Activated CD8-positive, alpha-beta T cell treated with anti-CD3 and anti-CD28 coated beads for 36 hours (primary cell): ENCODE measurements at places on chromosomes 12 and 14.

GRCh38 chr12:42725809-42726208 lies 136.3 kb upstream of the PRICKLE1 start:
- no peak for DNase-seq

DNA sequence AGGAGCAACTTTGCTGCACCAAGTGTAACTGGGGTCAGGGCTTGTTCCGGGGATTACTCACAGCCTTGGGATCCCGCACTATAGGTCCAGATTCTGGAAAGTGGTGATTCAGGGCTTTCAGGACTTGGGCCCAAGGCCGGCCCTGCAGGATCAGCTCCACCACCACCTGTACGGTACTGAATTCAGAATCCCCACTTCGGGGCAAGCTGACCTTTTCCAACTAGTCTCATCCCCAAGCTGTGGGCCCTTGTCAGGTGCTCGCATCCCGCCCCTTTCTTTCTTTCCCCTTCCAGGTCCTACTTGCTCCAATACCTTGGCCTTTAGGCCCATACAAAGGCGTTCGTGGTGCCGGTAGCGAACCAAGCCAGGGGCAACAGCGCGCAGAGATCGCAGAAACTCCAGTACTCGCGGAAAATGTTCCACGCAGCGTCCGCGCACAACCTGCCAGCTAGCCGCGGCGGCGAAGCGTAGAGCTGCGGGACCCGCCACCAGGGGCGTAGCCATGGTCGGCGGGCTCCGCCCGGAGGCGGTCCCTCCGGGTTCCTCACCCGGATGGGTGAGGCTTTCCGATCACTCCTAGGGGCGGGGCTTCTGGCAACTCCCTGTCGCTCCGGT lies 487 bp downstream of the TINF2 start:
- DNase-seq, result peak; percentile 93

DNA sequence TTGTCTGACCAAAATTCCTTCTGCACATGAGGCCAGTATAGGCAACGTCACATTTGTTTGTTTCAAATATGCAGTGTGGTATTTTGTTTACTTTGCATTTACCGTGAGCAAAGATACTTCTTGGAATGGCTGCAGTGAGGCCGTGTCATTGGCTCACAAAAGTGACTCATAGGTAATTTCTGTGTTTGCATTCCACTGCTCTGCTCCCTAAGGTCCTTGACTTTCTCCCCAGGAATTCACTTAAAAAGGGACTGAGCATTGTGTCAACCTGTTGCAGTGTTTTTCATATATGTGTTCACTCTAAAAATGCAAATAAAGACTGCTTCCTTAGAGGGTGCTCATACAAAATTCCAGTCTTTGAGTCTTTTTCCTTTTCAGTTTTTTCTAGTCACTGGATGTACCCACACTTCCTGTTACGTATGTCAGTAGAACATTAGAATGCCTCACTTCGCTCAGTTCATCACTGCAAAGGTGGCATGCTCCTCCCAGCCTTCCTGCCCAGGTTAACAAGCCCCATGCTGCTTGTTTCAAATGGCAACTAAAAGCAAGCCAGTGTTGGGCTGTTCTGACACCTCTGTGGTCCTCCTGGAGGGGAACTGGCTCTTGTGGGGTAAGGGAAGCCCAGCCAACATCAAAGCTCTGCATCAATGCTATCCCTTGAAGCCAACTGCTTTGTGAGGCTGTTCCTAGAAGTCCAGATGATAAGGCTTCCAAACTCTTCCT lies 9.1 kb downstream of the C12orf76 start:
- DNase-seq, result peak; percentile 49

DNA sequence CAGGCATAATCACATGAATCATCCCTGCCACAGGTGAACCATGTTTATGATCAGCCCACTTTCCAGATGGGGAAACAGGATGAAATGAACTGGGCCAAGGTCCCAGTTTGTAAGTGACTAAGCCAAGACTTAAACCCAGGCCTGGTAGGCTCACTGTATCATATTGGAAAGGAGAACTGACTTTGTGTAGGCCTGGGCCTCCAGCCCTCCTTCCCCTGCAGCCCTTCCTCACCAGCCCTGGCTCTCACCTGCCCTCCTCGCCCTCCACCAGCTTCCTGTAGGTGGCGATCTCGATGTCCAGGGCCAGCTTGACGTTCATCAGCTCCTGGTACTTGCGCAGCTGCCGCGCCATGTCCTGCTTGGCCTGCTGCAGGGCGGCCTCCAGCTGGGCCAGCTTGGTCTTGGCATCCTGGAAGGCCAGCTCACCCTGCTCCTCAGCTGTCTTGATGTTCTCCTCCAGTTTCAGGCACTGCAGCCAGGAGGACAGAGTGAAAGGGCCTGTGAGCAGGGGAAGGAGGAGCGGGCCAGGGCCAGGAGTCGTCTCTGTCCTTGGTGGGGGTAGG lies 19.8 kb downstream of the KRT80 start:
- DNase-seq, result peak; percentile 52

DNA sequence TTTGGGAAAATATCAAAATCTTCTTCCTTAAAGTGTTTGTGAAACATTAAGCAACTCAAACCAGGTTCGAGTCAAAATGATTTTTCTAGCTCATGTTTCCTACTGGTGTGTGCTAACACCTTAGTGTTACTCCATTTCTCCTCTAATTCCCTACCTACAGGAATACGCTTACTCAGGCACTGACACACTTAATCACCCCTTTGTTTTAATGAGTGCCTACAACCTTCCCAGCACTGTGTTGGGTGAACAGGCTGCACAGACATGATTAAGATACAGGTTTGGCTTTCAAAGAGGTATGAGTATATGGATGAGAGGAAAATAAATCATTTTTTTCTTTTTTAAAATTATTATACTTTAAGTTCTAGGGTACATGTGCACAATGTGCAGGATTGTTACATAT lies 15.6 kb upstream of the PZP start:
- no peak for DNase-seq

DNA sequence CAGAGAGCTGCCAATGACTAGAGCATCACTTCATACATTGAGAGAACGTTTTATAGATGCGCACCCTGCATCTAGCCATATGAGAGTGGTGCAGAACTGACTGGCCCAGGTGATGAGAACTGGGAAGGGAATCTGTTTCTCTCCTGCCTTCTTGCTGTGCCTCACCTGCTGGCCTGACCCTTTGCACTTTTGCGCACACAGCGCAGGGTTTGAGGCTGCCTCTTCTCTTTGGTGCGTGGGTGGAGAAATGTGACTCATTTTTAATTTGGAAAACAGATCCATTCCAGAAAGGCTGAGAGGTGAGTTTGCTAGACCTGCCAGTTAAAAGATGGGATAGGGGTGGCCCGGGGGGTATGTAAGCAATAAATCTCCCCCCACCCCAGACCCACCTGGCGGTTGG lies 453 bp upstream of the ESRRB start:
- DNase-seq, result no peak

GRCh38 chr12:92952394-92952793 lies 23.3 kb upstream of the EEA1 start:
- DNase-seq, result no peak

DNA sequence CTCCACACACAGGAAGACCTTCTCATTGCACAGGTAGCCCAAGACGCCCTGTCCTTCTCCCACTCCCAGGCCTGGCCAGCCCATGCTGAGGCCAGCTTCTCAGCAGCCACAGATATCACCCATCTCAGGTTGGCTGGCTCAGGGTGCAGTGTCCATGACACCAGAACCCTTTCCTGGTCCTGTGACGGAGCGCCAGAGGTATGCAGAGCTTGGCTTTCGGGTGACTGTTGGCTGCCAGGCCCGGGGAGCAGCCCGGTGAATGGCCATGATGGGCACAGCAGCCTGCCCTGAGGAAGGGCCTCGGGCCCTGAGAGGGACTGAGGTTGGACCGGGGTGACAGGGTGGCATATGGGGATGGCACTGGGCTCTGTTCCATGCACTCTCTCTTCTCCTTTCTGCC lies 173.4 kb downstream of the TSPAN9 start:
- DNase-seq, result no peak

GRCh38 chr14:32256576-32256975 lies 53.5 kb upstream of the RNU6-8 start:
- DNase-seq, result no peak

DNA sequence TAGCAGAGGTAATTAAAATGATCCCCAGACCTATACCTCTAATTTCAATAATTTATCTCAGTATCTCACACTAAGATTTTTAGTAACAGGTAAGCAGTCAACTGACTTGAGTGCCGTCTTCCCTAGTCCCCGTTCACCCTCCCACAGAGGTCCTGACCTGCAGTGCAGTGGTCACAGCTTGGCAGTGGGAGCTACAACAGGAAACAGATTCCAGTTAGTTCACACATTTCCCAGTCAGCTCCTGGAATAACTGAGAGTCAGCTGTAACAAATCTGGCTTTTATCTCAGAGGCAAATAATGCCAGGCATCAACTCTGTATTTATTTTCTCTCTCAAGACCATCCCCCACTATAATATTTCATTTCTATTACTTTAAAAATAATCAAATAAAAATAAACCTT lies 308.2 kb downstream of the ATP23 start:
- DNase-seq, result no peak

- DNase-seq, result peak; percentile 39
These were observed 858 bp upstream of the KCNA1 start for GRCh38 chr12:4908684-4909409.

GRCh38 chr12:16564675-16565074 lies 41.3 kb downstream of the LMO3 start:
- no peak for DNase-seq

GRCh38 chr12:40820794-40821484 lies 128.7 kb downstream of the CNTN1 start:
- no peak for DNase-seq

- DNase-seq, result peak; percentile 51
These were observed 17.4 kb downstream of the CEP170B start for GRCh38 chr14:104882325-104882973.

DNA sequence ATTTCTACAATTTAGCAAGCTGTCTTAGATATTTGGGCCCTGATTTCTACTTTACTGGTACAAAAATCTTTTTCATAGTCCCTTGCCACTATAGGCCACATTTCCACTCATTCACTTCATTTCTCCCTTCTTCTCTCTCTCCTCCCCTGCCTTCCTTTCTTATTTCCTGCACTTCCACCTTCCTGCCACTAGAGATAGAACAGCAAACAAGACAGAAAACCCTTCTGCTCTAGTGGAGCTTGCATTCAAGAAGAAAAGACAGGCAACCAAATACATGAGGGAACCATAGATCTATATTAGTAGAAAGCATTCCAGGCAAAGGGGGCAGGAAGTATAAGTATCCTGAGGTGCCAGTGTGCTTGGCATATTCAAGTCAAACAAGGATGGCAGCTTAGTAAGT lies 623.5 kb downstream of the FLRT2 start:
- DNase-seq, result no peak

DNA sequence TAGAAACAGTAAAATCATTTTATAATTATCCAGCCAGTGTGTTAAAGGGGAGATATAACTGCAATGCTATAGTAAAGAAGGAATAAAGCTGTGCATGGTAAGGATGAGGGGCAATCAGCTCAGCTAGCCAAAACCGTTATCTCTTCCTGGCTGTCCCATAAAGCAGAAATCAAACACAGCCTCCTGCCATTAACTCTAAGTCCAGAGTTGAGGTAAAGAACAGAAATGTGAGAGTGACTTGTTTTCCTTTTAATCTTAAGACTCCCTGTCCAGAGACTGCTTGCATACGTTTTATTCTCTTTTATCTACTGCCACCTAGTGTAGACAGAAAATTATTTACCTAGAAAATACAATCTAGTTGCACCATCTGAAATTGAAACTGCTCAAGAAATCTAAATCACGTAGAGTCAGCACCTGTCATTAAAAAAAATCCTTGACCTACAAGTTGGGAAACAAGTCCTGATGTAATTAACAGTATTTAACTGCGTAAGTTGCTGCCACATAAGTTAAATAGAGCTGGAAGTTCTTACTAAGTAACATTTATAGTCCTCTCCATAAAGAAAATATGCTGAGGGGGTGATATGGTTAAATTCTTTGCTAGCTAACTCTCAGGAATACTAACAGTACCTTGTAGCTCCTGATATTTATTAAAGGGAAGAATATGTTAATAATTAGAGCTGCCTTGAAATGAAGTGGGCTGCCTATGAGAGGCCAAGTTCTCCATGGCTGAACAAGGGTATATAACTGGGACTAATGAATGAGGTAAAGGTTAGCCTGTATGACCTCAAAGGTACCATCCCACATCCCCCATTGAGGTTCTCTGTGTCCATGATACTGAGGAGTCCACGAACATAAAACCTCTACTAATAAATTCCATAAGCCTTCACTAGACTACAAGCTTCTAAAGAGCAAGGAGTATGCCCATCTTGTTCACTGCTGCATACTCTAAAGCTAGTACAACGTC lies 62.7 kb downstream of the GALNT4 start:
- DNase-seq, result no peak

DNA sequence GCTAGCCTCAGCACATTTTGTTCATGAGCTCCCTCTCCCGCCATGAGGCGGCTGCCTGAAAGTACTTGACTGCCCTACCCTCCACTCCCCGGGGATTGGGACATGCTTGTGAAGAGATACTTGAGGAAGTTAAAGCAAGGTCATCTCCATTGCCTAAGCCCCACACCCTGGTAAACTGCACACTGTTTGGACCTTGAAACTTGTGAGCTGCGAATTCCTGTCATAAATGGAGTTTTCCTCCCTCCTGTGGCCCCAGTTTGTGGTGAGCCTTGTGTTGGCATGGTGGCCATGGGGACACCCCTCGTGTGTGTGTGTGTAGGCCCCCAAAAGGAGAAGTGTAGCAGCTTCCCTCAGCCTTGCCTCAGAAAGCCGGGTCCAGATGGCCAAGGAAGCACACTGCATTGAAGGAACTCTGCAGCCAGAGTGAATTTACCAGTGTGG lies 395.5 kb downstream of the ZFP36L1 start:
- DNase-seq, result no peak

DNA sequence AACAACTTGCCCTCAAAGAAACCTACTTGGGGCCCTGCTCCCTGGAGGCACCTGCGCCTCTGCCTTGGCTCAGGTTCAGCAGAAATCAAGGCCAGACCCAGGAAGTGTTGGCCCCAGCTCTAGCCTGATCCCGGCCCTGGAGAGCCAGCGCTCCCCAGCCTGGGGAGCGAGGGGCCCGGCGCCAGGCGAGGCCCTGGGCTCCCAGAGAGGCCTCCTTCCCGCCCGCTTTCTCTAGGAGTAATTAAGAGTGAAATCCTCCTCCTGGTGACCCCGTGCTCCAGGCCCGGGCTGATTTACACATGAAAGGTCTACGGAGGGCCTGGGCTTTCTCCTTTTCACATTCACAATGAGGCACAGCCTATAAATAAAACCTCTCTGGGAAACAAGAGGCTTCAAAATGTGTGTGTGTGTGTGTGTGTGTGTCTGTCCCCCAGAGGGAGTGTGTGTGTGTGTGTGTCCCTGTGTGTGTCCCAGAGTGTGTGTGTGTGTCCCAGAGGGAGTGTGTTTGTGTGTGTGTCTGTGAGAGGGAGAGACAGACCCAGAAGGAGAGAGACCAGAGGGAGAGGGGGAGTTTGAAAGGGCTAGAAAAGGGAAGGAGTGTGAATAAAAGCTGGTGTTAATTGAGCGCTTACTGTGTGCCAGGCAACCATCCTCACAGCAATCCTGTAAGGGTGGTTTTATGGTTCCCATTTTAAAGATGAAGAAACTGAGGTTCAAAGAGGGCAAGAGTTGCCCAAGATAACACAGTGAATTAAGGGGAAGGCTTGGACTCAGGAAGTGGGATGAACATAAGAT lies 23.8 kb upstream of the COX6A1 start:
- no peak for DNase-seq

GRCh38 chr12:84507956-84508850 lies 404.4 kb downstream of the SLC6A15 start:
- no peak for DNase-seq
